ENCODE measurements at places on chromosomes 2 and 18. TPM values are rescaled to one million over a fixed set of nuclear protein-coding genes. Genes with fewer than 3 reads are reported as not detected.

NETO1 gene
- not detected for total RNA-seq

TCF23 gene
- not detected for total RNA-seq

COL3A1 gene
- 0.28 TPM for total RNA-seq

ZSCAN30 gene
- total RNA-seq, result 1.2 TPM

FBXO36 gene
- total RNA-seq, result 0.94 TPM

IL1RL1 gene
- total RNA-seq, result 0.78 TPM

PSMA8 gene
- not detected for total RNA-seq

TDRD15 gene
- not detected for total RNA-seq

TMEM178A gene
- total RNA-seq, result not detected

LRRC30 gene
- total RNA-seq, result not detected

PLGLB2 gene
- not detected for total RNA-seq

CAB39 gene
- total RNA-seq, result 60.7 TPM

DTNA gene
- 0.14 TPM for total RNA-seq

ABCG5 gene
- not detected for total RNA-seq

RETREG2 gene
- 75.7 TPM for total RNA-seq

NTSR2 gene
- not detected for total RNA-seq

VAPA gene
- 224 TPM for total RNA-seq

ACMSD gene
- total RNA-seq, result not detected

NR4A2 gene
- total RNA-seq, result 2.4 TPM

SULT1C2 gene
- total RNA-seq, result 0.53 TPM

SLC9A2 gene
- total RNA-seq, result 3.4 TPM

Measured in A549 treated with ZK216348 at 1 μM for 4 hours (cell line).